ENCODE measurements at places on chromosomes 1 and 21.

DNA sequence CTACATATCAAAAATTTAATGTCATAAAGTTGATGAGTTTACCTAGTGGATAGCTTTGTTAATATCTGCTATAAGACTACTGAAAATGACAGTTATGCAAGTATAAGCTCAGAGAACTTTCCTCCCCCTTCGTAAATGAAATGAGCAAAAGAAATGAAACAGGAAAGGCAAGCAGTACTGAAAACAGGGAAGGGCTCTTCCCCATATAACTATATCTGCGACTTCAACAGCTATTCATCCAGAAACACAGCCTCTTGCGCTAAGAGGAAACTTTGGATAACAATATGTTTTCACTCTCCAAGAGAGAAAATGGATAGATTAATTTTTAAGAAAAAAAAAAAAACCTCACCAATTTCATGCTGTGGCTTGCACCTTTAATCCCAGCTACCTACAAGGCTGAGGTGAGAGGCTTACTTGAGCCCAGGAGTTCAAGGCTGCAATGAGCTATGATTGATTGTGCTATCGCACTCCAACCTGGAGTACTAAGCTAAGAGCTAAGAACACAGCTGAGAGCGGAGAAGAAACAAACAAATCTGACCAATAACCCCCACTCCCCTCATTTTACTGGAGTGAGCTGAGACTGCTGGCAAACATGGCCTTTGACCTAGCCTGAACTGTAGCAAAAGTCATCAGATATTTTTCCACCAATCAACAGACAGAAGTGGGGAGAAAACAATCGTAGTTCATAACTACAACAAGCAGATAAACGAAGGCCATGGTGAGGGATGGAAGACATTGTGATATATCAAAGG, 29.0 kb downstream of the METTL18 start:
- DNase-seq: no peak

GRCh38 chr1:177811429-177811828, 158.4 kb downstream of the SEC16B start:
- DNase-seq: no peak

DNA sequence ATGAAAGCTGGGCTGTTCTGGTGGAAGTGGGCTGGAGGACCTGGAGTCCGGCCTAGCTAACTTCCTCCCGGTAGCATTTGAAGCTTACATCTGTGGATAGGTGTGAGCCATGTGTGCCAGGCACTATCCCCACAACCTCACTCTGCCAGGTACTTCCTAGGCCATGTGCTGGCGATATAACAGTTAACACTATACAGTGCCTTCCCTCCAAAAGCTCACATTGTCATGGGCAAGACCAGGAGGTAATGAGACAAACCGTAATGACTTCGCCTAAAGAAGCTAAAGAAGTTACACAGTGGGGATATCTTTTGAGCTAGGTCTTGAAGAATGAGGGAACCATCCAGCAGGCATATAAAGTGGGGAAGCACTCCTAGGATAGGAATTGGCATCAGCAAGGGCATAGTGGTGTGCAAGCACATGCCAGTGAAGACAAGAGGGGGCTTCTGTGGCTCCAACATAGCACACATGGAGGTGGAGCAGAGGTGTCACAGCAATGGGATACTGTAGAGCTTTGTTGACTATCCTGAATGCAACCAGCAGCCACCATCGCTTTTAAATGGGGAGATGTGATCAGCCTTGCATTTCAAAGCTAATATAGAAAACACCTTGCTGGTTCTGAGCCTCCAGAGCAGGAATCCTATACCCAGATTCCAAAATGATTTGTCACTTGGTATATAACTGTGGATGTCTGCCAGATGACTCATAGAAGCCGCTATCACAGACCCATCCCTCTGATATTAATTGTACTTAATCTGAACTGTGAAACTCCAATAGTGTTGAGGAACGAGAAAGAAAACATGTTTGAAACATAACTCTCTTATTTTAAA, 466.3 kb downstream of the LMO4 start:
- no peak for DNase-seq

DNA sequence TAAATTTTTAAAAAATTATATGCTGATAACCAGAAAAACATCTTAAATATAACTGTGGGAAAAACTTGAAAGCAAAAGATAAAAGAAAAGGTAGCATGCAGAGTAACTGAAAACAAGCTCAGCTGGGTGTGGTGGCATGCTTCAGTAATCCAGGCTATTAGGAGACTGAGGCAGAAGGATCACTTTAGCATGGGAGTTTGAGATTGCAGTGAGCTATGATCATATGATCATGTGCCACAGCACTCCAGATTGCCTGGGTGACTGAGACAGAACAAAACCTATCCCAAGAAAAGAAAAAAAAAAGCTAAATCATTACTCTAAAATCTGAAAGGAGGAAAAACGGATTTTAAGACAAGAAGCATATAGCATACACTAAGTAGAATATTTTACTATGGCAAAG, 1624.0 kb downstream of the AMY1C start:
- DNase-seq: no peak

- no peak for DNase-seq
These were observed 217.9 kb downstream of the RWDD3 start for GRCh38 chr1:95451904-95452303.

- DNase-seq: no peak
These were observed 46.9 kb downstream of the SLX9 start for GRCh38 chr21:44986471-44987291.

GRCh38 chr1:109994654-109995053, 10.1 kb downstream of the AHCYL1 start:
- no peak for DNase-seq
